NCI-H2081 (cell line): ENCODE measurements at places on chromosomes 12 and 14.

DNA sequence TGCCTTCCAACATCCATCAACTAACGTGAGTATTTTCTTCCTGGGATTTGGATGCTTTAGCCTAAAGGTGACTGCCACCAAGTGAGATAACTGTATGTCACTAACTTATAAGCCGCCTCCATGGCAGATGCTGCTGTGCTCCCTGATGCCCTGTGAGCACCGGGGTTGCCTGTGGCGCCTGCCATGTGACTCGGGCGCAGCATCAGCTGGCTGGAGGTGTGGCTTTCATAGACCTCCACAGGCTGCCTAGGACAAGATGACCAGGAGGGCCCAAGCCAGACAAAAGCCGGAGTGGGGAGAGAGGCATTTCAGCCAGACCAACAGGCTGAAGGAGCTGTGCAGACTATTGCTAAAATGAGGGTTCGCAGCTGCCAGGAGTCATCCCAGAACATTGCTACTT, 55.7 kb downstream of the ANAPC7 start:
- DNase-seq = no peak

DNA sequence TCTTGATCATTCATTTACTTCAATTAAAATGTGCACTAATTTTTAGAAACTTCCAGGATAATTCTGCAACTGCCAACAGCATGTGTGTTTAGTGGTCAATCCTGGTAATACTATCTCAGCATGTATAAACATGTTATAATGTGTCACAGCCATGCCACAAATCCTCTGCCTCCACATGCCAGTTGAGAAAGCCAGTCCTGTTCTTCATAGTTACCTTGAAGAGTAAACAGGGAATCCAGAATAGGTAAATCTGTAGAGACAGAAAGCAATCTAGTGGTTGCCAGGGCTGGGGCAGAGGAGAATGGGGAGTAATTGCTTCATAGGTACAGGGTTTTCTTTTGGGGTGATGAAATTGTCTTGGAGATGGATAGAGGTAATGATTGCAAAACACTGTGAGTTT, 85.9 kb downstream of the ARMH4 start:
- no peak for DNase-seq

DNA sequence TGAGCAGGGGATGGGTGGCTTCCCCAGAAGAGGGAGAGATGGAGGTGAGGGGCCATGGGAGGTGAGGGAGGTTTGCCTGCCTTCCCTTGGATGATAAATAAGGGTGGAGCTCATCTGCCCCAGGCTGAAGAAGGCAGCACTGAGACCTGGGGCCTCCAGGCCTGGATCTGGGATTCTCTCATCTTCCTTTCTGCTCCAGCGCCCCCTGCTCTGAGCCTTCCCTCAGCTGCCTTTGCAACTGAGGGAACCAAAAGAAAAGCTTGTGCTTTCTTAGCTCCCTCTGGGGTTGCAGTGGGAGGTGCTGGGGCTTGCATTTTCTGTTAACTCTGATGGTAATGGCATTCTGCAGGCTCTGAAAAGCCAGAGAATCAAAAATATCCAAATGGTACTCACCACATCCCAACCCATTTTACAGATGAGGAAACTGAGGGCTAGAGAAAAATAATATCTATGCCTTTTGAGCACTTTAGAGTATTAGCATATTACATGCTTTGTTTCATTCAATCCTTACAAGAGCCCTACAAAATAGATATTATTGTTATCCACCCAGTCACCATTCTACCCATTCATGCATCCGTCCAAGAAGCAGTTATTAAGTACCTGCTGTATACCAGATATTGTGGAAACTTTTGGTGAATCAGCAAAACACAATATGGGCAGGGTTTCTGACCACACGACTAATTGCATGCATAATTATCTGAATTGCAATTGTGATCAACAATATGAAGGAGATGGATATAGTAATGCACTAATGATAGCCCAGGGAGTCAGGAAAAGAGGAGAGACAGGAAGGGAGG, 102.2 kb downstream of the WSCD2 start:
- no peak for DNase-seq

- no peak for DNase-seq
These were observed 34.9 kb downstream of the SLC11A2 start for GRCh38 chr12:50991291-50991690.

- DNase-seq = no peak
These were observed 39.7 kb downstream of the LRIG3 start for GRCh38 chr12:58880639-58881038.

DNA sequence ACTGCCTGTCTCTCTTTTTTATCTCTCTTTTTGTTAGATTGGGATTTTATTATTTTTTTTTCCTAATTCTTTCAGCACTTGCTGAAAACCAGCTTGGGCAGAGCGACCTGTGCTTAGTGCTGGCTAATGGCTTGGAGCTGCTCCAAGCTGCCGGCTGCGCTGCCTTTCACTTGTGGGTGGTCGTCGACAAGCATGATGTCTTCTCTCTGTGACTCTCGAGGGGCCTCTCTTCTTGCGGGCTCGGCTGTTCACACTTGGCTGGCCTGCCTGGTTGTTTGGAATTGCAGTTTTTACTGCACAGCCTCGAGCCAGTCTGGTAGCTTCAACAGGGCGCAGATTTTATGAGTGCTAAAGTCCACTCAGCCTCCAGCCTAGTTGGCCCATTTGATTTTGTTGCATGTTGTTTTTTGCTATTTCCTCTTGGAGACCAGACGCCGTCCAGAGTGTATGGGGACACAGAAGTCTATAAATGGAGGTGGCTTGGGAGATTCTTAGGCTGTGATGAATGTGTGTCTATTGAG, 18.6 kb downstream of the TPCN1 start:
- no peak for DNase-seq

DNA sequence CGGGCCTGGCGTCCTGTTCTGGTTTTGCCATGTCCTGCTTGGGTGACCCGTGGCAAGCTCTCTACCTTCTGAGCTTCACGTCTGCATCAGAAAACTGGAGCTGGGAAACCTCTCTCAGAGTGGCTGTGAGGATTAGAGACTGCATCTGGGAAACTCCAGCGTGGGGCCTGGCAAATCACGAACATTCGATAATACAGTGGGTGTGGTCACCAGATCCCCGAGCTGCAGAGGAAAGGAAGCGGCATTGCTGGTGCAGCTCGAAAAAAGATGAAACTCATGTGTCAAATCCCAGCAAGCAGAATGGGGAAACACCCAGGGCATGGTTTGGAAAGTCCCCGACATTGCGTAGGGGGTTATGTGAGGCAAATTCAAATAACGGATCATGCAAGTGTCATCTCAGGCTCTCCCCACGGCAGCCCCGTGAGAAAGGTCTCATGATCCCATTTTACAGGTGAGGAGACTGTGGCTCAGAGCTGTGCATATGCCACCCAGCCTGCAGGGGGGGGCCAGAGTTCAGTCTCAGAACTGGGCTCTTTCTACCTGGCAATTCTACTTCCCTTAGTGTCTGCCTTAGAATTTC, 98.1 kb upstream of the VRK1 start:
- DNase-seq = no peak

DNA sequence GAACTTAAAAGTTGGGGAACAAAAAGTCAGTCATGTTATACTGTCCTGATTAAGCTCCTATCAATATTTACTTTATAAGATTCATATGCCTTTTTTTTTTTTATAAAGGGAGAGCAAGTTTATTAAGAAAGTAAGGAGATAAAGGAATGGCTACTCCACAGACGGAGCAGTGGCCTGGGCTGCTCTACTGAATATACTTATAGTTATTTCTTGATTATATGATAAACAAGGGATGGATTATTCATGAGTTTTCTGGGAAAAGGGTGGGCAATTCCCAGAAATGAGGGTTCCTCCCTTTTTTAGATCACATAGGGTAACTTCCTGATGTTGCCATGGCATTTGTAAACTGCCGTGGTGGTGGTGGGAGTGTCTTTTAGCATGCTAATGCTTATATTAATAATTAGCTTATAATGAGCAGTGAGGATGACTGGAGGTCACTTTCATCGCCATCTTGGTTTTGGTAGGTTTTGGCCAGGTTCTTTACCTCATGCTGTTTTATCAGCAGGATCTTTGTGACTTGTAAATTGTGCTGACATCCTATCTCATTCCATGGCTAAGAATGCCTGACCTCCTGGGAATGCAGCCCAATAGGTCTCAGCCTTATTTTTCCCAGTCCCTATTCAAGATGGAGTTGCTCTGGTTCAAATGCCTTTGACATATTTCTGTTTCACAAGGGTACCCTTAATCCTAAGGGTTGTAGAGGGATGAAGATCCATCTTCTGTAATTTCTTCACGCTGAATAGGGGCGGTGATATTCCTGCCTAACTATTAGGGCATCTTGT, 73.9 kb downstream of the OTOGL start:
- DNase-seq = no peak

- no peak for DNase-seq
These were observed 43.4 kb downstream of the WDR20 start for GRCh38 chr14:102182936-102183619.
